Tibial nerve (tissue), 4 donors: ENCODE measurements at places on chromosomes 6 and 20. TPM values are rescaled to one million over a fixed set of nuclear protein-coding genes. Genes with fewer than 3 reads are reported as not detected.

DNA sequence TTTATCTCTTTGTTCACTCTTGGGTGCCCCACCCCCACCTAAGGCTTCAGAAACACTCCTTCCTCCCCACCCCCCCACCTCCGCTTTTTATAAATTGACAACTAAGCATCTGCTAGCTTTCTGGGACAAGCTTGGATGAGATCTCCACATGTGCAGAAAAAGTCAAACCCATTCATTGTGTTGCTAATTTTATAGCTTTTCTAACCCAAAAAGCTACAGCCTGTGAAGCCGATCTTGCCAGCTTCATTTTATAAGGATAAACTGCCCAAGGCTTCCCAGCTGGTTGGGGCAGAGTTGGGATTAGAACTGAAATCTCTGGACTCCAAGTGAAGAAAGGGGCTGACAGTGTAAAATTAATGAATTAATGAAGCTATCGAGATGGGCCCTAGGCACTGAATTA, 24.1 kb downstream of the BPIFB4 start:
- DNase-seq = no peak

ECT2L gene
- 1.1 TPM for total RNA-seq

GRCh38 chr20:8321001-8321400, 188.9 kb downstream of the PLCB1 start:
- DNase-seq = no peak

- DNase-seq = no peak
Observed at GRCh38 chr6:39416728-39417127, 94.2 kb upstream of the KCNK16 start.

DNA sequence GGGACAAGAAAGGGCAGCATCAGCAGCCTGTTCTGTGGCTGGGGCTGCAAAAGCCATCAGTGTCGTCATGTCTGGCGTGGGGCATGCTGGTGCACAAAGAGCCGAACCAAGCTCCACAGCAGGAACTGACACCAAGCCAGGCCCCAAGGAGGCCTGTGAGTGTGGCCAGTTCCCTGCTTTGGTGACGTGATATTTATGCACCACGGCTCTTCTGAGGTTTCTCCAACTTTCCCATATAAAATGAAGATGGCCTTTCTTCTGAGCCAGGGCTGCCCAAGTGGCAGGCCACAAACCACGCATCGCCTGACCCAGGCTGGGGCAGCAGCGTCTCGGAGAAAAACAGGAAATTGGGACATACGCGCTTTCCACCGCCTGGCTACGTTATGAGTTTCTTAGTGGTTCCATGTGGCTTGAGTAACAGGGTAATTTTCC, 109.9 kb downstream of the RIN2 start:
- no peak for DNase-seq

DNA sequence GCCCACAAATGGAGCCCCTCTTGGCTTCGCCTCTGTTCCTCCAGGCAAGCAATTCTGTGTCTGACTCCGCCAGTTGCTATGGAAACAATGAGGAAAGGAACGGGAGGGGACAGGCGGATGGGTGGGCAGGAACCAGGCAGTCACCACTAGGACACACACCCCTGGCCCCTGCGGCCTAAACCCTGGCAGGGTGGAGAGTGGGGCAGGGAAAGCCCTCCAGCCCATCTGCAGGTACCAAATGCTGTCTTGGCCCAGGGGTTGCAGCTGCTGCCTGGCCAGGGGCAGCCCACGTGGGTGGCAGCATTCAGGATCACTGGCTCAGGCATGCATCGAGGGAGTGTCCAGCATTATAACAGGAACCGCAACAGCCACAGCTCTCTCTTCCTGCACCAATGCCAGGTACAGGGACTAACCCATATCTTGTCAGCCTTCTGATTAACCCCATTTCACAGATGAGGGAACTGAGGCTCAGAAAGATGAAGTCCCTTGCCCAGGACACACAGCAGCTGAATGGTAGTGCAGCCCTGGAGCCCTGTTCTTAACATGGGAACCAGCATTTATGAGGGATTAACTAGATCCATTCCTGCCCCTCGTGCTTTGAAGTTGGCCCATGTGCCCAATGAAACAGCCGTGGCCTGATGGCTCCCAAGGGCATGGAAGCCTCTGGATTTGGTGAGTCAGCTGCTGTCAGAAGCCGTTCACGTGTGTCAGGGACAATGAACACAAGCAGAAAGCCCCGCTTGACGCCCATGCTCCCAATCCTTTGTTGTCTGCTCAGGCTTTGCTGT, 66.3 kb downstream of the NOL4L start:
- DNase-seq = no peak

- DNase-seq = no peak
Observed at GRCh38 chr6:136146130-136146529, 104.0 kb downstream of the MTFR2 start.

DNA sequence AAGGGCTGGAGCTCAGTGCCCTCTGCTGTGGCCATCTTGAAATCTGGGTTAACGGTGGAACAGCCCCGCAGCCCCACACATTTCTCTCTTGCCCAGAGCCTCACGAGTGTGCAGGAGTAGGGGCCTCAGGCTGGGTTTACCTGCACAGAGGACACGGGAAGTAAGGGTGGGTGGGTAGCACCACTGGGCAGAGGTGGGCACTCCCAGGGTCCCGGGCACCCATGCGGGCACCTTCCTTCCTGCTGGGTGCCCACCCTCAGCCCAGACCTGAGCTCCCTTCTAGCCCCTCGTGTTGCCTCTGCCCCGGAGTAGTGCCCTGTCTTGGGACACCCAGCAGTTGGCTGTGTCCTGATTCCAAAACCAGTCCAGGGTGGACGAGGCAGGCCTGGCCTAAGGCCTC, 11.2 kb downstream of the COL9A3 start:
- DNase-seq = no peak

DNA sequence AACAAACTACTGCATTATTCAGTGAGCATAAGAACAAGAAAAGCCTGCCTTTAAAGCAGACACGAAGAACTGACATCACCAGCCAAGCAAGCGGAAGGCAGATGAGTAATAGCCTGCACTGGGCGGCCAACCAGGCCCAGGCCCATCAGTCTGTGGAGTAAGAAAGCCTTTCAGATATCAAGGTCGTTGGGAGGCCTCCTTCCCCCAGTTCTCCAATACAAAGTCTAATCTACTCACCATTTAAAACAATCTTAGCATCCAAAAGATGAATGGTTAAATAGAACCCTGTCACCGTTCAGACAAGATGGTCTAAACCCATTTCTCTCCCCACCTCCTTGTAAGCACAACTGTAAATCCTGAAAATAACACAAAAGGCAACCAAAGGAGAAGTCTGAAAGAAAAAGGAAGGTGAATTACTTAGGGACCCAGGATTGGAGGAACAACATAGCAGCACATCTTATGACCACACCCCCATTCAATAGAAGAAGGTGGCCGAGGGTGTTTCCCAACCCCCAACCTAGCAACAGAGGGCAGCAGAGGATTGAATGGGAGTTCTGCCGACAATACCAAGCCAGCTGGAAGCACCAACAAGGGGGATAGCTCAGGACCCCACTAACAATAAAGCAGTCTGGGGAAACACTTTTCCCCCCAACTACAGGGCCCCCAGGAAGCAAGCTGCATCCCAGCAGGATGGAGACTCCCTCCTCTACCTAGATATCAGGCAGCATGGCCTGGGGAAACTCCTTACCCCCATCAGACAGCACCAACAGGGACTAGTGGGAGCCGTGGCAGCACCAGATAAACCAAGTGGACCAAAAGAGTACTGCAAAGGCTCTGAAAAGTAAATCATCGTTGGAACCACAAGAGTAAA, 67.9 kb downstream of the ZHX3 start:
- DNase-seq = peak; percentile 67

- DNase-seq = no peak
Observed at GRCh38 chr6:14333556-14334305, 216.2 kb downstream of the CD83 start.

FAM162B gene
- 16.4 TPM for total RNA-seq

- DNase-seq = no peak
Observed at GRCh38 chr6:79699606-79700005, 68.5 kb downstream of the SH3BGRL2 start.

DNA sequence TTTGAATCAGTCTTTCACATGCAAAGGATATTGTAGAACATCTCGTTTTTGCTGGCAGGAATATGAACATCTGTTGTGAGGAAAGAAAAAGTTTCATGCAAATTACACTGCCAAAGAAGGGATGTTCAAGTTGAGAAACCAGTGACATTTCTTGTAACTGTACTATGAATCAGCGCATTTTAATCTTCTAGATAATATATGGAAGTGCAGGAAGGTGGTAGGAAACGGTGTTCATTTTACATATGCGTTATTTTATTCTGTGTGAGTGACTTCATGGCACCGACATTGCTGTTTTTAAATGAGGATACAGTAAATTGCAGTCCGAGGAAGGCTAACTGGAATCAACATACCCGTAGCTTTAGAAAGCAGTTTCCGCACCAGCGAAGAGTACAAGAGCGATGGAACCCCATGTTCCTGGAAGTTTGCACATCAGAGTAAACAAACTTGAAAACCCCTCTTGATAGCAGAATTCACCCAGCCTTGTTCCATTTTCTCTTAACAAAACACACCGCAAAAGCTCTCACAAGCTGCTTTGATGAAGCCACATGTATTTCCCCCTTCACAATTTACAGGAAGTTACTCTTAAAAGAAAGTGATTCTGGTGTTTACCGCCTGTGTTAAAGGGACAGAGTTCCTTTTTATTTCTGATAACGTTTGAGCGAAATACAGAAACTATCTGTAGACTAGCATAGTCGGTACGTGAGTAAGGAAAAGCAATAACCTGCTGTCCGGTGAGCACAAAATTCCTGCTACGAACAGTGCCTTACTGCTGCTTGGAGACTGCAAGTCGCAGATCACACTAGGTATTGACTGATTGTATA, 11.5 kb downstream of the PRDM1 start:
- peak; percentile 30 for DNase-seq

DNA sequence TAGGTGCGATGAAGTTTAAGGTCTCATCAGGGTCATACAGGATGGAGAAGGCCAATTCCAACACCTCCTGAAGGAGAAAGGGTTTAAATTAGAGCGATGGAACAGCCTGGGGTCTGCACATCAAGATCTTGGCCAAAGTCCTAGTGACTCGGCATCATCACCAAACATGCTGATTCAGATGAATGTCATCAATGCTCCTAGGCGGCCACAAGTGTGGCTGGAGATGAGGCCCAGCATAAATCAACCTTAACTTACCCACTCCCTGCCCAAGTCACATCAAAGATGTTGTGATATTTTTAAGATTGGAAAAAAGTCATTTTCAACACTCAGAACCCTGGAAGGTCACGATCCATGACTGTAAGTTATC, 37.5 kb downstream of the ELMO2 start:
- no peak for DNase-seq

OLIG3 gene
- not detected for total RNA-seq

GRCh38 chr6:34130862-34131261, 15.0 kb downstream of the GRM4 start:
- no peak for DNase-seq

GRCh38 chr20:20593447-20594170, 118.8 kb downstream of the RALGAPA2 start:
- peak; percentile 35 for DNase-seq

DNA sequence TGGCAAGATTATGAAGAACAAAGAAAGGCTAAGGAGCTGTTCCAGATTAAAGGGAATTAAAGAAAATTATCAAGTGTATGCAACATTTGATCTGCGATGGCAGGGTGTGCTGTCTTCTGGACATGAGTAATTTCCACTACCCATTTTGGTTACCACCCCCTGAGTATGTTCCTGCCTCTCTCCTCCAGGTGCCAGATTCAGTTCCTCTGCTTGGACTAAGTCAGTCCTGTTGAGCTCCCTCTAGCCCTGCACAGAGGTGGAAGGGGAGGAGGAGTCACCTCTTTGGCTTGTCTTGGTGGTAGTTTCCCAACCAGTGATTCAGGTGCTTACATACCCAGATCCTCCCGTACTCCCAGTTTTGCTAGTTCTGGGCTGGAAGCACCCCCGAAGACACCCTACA, 22.2 kb upstream of the SNRPB2 start:
- no peak for DNase-seq

OPRL1 gene
- 0.21 TPM for total RNA-seq

DNA sequence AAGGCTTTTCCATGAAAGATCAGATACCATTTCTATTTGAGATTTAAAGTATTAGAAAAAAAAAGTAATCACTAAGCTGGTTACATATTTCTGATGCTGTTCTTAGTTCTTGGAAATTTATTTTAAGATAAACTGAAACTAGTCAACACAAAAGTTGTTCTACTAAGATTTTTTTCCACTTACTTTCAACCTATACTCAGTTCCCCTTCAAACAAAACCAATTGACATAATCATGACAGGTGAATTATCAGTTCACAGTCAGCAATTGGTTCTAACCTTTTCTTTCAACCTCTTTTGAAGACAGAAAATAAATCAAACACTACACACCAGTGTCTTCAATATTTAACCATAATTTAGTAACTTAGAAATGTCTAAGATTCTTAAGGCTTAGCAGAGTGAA, 228.7 kb downstream of the KHDRBS2 start:
- no peak for DNase-seq

- no peak for DNase-seq
Observed at GRCh38 chr20:17885544-17885943, 83.0 kb downstream of the SNX5 start.

FILIP1 gene
- total RNA-seq = 16.3 TPM

ZCCHC3 gene
- total RNA-seq = 24.9 TPM

DNA sequence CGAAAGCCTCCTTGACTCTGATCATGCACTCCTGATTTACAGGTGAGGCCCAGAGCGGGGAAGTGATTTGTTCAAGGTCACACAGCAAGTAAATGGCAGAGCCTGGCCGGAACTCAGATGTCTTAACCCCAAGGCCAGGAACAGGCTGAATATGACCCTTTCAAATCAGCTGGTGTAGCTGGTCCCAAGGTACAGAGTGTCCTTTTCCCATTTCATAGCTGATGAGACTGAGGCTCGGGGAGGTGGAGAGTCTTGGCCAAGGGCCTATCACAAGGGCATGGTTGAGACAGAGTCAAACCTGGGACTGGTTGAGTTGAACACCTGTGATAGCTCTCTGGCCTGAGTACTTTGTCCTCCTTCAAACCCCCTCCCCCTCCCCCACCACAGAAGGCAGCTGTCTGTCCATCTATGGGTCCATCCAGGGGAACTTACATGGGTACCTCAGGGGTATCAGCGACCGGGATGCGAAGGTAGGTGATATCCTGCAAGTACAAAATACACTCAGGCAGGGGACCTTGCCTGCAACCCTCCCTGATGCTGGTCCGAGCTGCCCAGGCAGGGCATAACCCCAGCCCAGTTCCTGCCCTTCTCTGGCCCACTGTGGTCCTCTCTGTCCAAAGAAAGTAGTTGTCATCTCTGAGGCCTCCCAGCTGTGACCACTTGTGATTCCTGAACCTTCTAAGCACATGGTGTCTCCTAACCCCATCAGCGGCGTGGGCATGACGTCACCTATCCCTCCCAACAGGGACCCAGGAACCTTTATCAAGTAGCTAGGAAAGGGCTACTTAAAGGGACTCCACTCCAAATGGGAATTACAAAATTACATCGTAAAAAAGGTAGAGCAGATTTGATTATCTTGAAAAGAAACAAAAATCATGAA, 5.6 kb downstream of the DUSP15 start:
- no peak for DNase-seq

- DNase-seq = no peak
Observed at GRCh38 chr20:41786158-41786557, 168.0 kb upstream of the CHD6 start.

ALDH5A1 gene
- total RNA-seq = 11.4 TPM

- DNase-seq = no peak
Observed at GRCh38 chr6:113425977-113426660, 431.0 kb upstream of the MARCKS start.

- DNase-seq = no peak
Observed at GRCh38 chr6:25555188-25555587, 96.8 kb upstream of the SCGN start.
